ENCODE measurements at places on chromosomes 11 and 22.
A peak's percentile ranks its signal among the peaks of the same experiment; 100 is the strongest.

DNA sequence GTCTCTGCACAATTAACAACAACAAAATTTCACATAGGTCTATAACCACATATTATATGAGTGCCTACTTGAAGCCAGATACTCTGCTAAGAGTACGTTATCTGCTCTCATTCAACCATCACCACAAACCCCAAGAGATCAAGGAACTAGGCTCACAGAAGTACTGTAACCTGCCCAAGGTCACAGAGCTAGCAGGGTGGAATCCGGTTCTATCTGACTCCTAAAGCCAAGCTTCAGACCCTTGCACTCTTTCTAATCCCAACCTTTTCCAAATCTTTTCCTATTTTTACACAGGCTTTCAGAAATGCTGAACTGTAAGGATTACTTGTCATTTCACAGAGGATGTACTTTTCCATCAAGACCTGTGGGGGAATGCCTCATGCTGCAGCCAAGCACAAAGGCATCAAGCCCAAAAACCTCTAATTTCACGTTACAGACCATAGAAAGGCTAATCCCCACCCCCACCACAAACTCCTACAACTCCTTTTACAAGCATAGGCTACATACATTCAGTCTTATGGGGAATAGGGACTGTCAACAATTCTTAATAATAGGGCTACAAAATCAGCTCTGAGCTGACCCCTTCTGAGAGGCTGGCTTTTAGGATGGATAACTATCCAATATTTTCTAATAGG, 927 bp downstream of the PRCP start:
- DNase-seq: no peak

GRCh38 chr11:36333468-36333867, 37.4 kb downstream of the PRR5L start:
- no peak for DNase-seq

DNA sequence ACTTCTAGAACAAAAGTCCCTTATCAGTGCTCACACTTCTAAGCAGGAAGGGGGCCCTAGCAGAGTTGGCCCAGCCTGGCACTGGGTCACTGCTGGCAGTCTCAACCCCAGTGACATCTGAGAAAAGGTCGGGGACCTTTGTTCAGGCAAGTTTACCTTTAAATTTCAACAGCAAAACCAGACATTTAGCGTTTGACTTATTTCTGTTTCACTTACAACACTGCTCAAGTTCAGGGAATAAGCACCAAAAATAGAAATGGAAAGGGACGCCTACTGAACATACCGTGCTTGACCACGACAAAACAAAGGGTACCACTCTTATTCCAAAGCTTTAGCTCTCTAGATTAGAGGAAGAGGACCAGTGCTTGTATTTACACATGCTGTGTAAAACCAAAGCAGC, 26.2 kb downstream of the PITPNB start:
- DNase-seq: no peak

DNA sequence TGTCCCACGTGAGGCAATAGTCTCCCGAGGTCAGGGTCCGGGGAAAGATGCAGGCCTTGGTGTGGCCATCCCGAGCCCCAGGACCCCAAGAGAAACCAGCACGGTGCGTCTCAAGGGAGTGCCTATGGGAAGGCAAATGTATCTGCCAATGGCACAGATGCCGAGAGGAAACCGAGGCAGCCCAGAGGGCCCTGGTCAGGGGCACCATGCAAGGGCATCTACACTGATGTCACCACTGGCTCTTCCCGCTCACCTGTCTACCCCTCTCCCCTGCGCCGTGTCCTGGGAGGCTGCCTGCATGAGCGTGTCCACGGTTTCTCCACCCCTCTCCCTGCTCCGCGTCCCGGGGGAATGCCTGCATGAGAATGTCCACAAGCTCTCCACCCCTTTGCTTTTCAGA, 1318.8 kb downstream of the TBC1D22A start:
- DNase-seq: no peak

- no peak for DNase-seq
Measured at GRCh38 chr22:42301077-42301741, 30.8 kb upstream of the TCF20 start.

DNA sequence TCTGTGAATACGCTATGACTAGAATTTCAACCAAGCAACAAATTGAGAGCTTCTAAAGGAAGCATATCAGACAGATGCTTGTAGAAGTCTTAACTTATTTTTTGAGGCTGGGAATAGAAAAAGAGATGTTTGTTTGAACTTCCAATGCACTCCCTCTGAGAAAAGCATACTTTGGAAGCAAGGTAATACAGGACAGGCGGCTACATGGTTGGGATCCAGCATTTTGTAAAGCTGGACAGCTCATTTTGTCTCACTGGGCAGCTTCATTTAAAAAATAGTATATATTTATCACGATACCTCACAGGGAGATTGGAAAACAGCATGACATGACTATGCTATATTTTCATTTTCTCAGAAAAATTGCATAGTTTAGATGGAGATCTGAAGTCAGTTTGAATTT, 821.3 kb upstream of the API5 start:
- no peak for DNase-seq

DNA sequence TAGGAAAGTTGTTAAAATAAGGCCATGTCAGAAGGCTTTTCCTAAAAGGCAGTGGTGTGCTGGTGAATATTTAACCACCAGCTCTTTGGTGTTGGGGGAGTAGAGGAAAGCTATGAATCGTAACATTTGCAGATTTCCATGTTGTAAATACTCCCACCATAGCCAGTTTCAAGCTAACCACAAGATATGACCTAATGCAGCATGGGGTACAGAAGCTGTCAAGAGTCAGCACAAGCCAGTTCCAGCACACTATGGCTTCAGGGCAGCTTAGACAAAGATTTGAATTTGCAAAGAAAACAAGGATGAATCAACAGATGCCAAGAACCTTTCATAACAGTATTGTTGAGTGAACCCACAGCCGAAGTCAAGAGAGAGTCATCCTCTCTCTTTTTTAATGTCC, 40.0 kb downstream of the COMMD9 start:
- peak; percentile 81 for DNase-seq

- no peak for DNase-seq
Measured at GRCh38 chr22:49525801-49526535, 301.7 kb downstream of the BRD1 start.

GRCh38 chr11:77147668-77148321, 19.7 kb downstream of the MYO7A start:
- DNase-seq: peak; percentile 30

DNA sequence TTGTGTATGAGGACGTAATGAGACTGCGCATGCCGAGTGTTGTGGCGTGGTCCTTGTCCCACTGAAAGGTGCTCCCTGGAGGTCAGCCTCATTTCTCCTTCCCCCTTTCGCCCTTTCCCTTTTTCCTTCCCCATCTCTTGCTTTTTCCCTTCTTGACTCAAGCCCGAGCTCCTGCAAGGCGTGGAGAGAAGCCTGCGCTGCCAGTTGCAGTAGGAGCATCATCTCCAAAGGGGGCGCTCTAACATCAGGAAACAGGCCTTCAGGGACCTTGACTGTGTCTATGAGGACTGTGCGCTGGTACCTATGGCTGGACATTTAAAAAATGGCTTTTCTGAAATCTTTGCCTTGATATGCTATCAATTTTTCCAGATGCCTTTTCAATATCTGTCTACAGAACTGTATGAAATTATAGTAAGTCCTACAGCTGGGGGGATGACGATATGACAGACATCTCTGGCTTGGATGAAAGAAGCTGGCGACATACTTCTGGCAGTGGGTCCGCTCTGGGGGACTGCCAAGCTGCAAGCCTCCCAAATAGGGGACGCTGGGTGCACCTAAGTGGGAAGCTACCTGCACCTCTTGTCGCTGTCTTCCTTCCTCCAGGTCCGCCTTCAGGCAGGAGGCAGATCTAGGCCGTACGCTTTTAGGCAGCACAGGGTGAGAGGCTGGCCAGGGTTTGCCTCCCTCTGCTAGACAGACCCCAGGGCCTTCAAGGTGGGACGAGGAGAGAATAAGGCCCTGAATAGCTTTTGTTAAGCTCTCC, 96.5 kb downstream of the NXPE2 start:
- DNase-seq: no peak

DNA sequence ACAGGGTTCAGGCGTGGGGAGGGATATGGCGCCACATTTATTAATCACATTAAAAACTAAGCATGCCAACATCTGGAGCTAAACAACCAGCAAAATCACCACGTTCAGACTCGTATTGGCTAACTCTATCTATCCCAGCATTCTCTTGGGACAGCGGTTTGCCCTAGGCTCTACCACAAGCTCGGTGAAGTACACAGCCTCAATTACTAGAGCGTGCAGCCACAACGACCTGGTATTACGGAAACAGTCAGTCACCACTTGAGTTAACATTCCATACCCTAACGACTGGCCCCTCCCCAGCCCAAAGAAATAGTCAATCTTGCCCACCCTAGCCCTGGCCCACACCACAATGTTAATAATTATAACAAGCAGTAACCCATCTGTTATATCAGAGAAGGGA, 32.1 kb downstream of the APOL5 start:
- DNase-seq: no peak

DNA sequence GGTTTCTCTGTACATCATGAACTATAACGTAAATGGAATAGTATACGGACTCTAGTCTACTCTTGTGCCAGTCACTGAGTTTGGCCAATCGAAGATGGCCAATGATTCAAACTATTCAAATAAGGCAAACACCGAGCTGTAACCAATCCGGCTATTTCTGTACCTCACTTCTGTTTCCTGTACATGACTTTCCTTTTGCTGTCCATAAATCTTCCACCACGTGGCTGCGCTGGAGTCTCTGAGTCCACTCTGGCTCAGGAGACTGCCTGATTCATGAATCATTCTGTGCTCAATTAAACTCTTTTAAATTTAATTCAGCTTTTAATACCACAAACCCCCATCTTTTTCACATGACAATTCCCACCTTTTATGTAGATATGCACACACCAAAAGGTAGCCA, 1.5 kb upstream of the JAML start:
- DNase-seq: no peak

DNA sequence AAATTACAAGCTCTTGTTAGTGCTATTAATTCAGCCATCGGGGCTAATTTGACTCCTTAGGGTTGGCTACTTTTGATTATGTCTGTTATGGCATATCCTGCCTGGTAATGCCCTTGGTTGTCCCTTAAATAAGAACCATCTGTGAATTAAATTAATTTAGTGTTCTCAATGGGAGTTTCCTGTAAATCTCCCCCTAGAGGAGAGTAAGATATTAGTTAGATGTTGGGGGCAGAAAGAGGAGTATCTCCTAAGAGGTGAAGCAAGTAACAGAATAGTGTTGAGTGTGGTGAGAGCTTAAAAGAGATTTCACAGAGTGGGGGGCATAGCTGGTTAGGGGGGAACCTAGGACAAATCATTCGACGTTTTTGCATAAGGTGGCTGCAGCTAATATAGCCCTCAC, 1126.9 kb downstream of the JRKL start:
- no peak for DNase-seq

- no peak for DNase-seq
Measured at GRCh38 chr11:17905477-17905876, 107.4 kb downstream of the SERGEF start.

DNA sequence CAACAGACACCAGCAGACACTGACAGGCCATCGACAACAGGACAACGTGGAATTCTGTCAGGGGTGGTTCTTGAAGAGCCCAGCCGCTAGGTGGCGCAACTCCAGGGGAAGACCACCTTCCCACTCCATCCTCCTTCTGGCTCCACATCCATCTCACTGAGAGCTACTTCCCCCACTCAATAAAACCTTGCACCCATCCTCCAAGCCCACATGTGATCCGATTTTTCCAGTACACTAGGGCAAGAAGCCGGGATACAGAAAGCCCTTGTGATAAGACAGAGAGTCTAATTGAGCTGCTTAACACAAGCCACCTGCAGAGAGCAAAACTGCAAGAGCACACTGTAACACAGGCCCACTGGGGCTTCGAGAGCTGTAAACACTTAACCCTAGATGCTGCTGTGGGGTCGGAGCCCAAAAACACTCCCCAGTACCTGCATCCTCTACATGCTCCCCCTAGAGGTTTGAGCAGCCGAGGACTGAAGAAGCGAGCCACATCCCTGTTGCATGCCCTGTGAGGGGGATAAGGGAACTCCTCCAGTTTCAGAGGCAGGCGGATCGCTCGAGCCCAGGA, 11.5 kb upstream of the RAB39A start:
- DNase-seq: no peak

GRCh38 chr11:23875176-23875850, 621.5 kb upstream of the LUZP2 start:
- no peak for DNase-seq

GRCh38 chr11:35536470-35536869, 11.1 kb upstream of the PAMR1 start:
- DNase-seq: no peak
